ENCODE measurements at places on chromosomes 2 and 18.

DNA sequence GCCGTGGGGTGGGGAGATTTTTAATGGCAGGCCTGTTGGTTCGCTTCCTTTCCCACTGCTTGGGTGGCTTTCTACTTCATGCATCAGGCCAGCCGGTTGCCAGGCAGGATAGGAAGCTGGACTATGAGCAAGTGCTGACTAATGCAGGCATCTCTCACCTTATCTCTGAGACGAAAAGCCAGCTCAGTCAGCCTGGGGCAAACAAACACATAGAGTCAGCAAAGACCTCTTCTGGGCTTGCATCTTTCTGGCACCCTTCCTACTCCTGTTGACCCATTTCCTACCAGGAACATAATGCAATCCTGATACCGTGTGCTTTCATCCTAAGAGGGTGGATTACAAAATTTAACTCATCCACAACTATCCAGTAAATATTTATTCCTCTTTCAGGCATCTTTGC is 416.6 kb upstream of the MEX3C start:
- no peak for DNase-seq

GRCh38 chr2:37469126-37469525 is 124.7 kb downstream of the QPCT start:
- DNase-seq: no peak

- peak; percentile 80 for DNase-seq
Observed at GRCh38 chr2:32356681-32357317, at the start of gene BIRC6. TSS of gene BIRC6 (plus strand) at chr2:32357023. CDS start at chr2:32357162, 139 bp downstream.

- peak; percentile 8 for DNase-seq
Observed at GRCh38 chr2:186256540-186256939, 229.5 kb upstream of the ZC3H15 start.

DNA sequence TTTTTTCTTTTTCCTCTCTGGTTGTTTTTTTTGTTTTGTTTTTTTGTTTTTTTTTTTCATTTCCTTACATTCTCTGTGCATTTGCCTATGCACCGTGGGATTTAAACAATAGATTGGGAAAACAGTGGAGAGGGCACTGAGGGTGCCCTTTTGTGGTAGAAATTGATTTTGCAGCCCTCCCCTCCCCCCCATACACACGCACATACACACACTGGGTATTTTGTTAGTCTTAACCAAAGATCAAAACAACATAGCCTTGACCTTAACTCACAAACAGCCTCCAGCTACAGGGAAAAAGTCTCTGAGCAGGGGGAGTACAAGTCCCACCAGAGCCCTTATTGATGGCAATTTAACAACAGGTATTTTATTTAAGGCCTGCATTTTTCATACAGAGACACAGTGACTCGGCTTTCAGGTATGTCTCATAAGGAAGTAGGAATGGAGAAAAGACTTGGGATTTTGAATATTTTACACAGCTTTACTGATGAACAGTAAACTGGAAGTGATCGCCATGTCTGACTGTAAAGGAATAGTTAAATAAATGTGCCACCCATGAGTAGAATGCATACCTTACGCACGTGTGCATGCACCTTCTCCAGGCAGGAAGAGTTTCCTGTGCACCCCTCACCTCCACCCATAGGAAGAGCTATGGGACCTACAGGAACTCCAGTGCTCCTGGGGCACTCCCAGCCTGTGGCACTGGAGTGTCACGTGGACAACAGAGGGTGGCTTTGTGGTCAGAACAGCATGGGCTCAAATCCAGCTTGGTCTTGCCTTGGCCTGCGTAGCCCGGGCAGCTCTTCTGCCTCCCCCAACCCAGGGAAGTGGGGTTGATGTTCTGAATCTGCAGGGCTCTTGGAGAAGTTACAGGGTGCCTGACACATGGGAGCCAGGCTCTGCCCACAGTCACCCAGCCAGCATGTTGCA is 266.4 kb downstream of the ANAPC1 start:
- no peak for DNase-seq

DNA sequence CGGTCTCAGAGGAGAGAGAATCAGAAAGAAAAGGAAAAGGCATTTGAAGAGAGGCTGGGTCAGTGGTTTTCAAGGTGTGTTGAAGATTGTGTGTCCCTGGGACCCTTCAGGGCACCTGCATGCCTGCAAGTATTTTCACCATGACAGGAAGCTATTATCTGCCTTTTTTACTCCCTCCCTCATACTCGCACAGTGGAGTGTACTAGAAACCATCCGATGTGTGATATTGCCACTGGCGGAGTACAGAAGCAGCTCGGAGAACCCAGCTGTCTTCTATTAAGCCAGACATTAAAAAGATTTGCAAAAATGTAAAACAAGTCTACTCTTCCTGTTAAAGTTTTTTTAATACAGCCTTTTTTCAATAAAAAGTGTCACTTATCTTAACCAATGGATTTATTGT is 33.7 kb upstream of the RFX8 start:
- no peak for DNase-seq

DNA sequence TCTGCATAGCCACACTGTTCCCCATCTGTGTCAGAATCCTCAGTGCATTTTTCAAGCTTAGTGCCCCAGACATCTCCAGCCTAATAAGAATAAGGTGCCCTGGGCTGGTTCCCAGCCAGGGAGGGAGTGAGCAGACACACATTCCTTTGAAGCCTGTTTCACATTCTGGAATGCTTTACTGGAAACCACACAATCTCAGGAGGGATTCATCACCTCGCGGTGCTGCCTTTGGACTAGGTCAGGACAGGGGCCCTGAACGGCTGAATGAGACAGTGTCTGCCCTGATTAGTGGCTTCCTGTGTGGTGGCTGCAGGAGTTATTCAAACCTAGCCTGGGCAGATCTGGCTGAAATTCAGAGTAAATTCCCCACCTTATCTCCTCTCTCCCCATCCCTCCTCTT is 108.0 kb upstream of the LDAH start:
- DNase-seq: no peak

DNA sequence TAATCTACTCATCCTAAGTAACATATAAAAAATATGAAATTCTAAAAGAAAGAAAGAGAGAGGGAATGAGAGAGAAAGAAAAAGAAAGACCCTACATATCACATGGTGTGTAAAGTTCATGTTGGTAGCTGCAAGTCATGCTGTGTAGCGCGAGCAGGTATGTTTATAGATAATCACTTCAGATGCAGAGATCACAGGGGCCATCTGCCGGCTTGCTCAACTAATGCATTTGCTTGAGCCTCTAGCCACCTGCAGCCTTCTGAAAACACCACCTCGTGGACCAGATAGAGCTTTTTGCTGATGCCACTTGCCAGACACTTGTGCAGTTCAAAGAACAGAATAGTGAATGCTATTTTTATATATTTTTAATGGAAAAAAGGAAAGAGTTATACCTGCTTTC is 37.6 kb downstream of the CDH7 start:
- DNase-seq: no peak

DNA sequence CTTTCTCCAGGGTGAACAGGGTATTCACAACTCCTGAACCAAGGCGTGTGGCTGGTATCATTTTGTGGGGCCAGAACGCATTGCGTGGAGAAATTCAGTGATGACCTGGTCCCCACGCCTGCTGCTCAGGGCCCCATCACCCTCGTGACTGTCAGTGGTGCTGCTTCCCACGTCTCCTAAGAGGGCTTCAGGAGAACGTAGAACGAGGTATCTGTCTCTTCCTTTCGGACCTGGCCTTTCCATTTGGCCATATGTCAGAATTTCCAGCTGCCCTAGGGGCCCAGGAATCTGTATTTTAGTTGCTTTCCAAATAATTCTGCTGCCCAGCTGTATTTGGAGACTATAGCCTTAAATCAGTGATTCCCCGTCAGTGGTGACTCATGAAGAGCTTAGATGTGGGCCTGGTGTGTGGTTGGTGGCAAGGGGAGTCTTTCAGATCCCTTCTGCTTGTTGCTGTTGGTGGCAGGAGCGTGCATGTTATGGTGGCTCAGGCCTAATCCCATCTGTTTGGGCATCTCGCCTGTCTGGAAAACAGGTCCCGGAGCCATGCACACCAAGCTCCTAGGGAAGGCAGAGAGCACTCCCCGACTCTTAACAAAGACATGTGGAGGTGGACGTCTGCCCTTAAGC is 56.4 kb downstream of the NPAS2 start:
- no peak for DNase-seq

GRCh38 chr2:11808016-11808400 is 61.6 kb downstream of the LPIN1 start:
- DNase-seq: no peak

- DNase-seq: no peak
Observed at GRCh38 chr2:144451443-144451842, 68.5 kb downstream of the ZEB2 start.

DNA sequence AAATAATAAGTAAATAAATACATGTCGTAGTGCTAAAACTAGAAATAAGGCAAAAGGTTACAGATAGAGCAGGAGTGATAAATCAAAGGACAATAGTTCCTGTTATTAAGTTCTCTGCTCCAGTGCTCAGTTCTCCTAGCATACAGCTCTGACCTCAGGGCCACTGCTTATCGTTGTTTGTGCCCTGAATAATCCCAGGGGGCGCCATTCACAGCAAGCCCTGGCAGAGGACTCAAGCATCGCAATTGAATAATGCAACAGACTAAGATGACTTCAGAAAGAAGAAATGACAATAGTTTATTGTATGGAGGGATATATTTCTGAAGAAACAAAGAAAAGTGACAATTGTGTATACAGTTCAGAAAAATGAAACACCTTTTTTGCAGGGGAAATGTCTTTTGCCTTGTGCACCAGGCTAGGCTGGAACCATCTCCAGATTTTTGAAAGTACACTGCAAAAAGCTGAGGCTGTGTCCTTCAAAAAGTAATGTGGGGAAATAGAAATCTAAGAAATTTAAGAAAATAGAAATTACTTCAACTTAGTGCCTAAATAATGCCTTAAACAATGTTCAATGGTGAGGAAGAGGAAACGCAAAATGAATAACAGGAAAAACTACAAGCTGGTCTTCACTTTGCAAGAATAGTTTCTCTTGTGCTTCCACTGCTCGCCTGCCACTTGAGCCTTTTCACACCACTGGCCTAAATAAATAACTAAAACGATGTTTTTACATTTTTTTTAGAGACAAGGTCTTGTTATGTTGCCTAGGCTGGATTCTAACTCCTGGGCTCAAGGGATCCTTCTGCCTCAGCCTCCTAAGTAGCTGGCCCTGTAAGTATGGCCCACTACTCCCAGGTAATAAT is 19.0 kb upstream of the CCNYL1 start:
- no peak for DNase-seq

DNA sequence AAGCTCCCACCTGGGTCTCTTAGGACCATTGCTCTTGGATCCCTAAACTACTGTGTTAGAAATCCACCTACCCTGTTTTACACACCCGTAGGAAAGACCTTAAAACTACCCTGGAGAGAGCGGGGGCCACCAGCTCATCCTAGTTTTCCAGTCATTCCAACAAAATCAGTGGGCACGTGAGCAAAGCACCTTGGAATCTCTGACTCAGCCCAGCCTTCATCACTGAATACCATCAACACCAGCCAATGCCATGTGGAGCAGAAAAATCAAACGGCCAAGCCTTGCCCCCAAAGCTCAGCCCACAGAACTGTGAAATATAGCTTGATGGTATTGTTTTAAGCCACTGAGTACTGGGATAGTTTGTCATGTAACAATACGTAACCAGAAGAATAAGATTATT is 449.7 kb upstream of the CHAC2 start:
- DNase-seq: no peak

DNA sequence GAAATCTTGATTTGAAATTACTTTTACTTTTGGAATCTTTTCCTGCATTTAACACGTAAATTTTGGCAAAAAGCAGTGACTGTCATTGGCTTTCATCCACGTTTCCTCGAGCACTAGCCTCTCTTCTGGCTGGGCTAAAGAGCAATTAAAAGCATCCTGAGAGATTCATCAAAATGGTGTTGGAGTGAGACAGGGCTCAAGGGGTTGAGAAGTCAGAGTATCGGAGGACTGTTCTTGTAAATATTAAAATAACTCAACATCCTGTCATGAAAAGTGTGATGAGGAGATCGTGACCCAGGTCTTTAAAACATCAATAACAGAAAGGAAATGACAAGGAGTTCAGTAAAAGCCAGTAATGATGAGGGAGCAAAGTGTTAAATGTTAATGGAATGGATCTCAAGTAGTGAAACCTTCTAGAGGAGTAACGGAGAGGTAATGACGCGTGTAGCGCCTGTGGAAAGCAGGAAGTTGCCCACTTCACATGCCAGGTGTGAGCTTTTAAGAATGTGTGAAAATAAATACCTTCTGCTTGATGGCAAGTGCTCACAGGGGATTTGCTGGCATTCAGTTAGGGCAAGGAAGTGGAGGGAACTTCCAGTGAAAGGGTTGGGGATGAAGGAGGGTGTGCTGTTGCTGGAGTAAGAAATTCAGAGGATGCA is 754.4 kb downstream of the ADCYAP1 start:
- DNase-seq: no peak

GRCh38 chr2:100008956-100009355 is 133.4 kb downstream of the AFF3 start:
- DNase-seq: peak; percentile 62

GRCh38 chr18:79926306-79926705 is 25.1 kb downstream of the SLC66A2 start:
- no peak for DNase-seq

GRCh38 chr2:42170619-42171395 is 1.7 kb downstream of the EML4 start:
- DNase-seq: no peak

GRCh38 chr2:151040039-151040438 is 221.6 kb downstream of the RBM43 start:
- no peak for DNase-seq

- no peak for DNase-seq
Observed at GRCh38 chr2:106358081-106358480, 110.1 kb downstream of the RGPD3 start.

DNA sequence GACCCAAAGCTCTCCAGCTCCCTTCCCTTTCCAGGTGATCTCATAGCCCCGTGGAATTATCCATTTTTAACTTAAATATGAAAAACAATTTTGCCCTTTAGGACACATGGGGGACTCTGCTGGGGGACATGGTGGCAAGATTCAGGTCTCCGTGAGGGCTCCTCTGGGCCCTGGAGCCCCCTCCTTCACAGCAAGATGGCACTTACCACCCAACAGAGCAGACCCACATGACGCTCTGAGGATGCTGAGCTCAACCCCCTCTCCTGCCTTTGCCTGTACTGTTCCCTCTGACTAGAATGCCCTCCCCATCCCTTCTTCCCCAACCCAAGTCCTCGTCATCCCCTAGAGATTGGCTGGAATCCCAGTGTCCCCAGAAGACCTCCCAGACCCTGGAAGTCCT is 17.2 kb downstream of the TEX51 start:
- no peak for DNase-seq

- DNase-seq: no peak
Observed at GRCh38 chr2:227310756-227311110, 14.3 kb upstream of the MFF start.
